Pancreas (tissue), 10 donors: ENCODE measurements at places on chromosomes 6 and 20. TPM values are rescaled to one million over a fixed set of nuclear protein-coding genes. Genes with fewer than 3 reads are reported as not detected.

Gene IMPG1
- total RNA-seq: 0.23 TPM

- DNase-seq: no peak
Measured at GRCh38 chr6:48111575-48111974, 578 bp upstream of the PTCHD4 start.

Gene SIRPD
- not detected for total RNA-seq

DNA sequence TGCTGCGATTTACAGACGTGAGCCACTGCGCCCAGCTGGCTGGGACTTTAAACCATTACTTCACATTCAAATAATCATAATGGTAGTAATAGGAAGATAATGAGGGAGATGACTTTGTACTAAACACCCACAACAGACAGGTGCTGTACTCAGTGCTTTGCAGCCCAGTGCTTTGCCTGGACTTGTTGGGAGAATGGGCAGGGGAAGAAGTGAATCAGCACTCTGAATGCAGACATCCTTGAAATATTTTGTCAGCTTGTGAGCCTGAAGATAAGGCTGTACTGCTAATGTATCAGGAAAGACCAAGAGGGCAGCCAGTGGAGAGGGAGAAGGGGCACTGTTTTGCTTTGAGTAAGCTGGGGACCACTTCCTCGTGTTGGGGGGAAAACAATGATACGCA is 17.4 kb downstream of the NKX2-2 start:
- DNase-seq: no peak

Gene CGAS
- total RNA-seq: 2.9 TPM

Gene POLR1H
- 12.5 TPM for total RNA-seq

DNA sequence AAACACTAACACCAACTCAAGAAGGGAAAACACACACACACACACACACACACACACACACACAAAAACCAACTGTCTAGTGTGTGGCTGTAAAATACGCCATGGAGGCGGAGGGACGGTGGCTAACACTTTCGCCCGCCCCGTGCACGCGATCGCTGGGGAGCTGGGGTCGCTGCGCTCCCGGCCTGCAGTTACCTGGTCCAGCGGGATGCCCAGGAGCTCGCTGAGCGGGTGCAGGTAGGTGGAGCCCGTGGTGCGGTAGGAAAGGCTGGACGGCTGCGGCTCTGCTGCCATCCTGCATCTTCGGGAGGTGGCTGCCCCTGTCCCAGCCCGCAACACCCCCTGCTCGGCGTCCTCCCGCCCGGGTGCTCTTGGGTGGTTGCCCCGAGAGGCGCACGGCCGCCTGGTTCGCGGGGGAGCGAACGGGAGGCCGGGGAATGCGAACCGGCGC is 303 bp downstream of the MBOAT1 start:
- no peak for DNase-seq

GRCh38 chr6:41535766-41536165 is 10.4 kb upstream of the FOXP4 start:
- no peak for DNase-seq
